ENCODE measurements at places on chromosomes 1 and 21.

- no peak for DNase-seq
Observed at GRCh38 chr1:227937838-227938145, 9.9 kb downstream of the WNT9A start.

DNA sequence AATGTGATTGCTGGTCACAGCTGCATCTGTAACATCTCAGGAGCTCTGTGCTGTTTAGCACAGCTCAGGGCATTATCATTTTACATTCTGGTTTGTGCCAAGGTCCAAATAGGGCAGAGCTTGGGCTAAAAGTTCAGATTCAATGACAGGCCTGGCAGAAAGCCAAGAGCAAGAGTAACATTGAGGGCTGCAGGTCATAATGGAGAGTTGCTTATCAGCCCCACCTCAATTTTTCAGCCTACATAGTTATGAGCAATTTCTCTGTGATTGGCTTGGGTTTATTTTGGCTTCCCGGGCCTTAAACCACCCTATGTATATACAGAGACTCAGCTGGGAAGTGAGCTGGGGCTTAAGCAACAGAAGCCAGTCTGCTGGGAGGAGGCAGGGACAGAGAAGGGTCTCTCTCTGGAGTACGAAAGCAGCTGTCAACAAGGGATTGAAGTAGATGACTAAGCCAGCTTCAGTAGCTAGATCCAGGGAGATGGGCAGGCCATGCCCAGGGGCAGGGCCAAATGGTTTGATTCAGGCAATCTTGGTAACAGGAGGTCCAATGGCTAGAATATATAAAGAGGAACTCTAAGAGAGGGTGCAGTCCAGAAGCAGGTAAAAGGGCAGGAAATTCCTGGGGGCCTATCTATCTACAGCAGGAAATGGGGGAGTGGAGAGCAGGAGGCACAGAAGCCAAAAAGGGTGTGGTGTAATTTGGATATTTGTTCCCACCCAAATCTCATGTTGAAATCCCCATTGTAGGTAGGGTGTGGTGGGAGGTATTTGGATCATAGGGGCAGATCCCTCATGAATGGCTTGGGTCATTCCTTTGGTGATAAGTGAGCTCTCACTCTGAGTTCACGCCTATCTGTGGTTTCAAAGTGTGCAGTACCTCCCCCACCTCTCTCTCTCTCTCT, 49.0 kb downstream of the BRINP2 start:
- no peak for DNase-seq

DNA sequence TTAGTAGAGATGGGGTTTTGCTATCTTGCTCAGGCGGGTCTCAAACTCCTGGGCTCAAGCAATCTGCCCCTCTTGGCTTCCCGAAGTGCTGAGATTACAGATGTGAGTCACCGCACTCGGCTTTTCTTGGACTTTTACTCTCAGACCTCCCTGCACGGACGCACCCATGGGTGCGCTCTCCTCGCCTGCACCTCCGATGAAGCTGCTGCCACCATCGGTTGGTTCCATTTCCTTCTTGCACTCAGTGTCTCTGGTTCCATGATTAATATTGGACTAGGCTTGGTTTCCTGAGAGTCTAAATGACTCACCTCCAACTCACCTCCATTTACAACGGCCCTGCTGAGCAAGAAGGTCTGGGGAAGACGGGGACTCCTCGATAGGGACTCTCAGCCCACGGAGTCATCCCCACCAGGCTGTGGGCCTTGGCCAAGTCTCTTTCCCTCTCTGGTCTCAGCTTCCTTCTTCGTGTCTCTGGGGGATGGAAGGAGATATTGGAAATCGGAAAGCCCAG, 6.7 kb upstream of the TNFRSF8 start:
- DNase-seq, result peak; percentile 58

- DNase-seq, result no peak
Observed at GRCh38 chr1:155703216-155703615, 14.3 kb downstream of the DAP3 start.

- peak; percentile 66 for DNase-seq
Observed at GRCh38 chr1:108719656-108720435, 7.1 kb downstream of the FNDC7 start.

GRCh38 chr1:53189061-53189460, 7.6 kb upstream of the CPT2 start:
- DNase-seq, result no peak

- no peak for DNase-seq
Observed at GRCh38 chr1:84488107-84488506, 9.0 kb downstream of the RPF1 start.

DNA sequence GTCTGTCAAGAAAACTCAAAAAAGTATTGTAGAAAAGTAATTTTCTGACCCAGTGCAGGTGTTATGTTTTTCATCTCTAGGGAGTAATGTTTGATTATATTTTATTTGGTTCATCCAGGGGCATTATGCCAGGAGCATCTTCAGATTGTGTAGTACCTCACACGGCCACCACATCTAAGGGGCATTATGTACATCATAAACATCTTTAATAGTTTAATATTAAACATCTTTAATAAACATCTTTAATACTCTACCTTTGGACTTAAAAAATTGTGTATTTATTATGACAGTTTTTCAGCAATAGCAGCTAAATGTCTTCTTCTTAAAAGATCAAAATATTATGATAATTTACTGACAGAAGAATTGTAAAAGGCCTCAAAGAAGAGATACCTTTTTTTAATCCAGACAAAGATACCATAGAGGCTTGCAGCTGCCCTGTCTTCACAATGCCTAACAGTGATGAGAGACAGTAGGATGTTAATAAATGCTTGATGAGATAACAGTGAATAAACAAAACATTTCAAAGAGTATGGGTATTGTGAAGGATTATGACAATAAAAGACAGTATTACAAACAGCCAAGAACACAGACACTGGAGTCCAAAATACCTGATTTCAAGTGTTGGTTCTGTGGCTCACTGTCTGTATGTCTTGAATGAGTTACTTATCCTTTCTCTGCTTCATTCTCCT, 240.9 kb upstream of the ADGRL2 start:
- DNase-seq, result no peak

GRCh38 chr1:115807723-115808122, 33.2 kb downstream of the NHLH2 start:
- DNase-seq, result peak; percentile 64

GRCh38 chr1:157978586-157979403, 14.7 kb upstream of the KIRREL1 start:
- no peak for DNase-seq

DNA sequence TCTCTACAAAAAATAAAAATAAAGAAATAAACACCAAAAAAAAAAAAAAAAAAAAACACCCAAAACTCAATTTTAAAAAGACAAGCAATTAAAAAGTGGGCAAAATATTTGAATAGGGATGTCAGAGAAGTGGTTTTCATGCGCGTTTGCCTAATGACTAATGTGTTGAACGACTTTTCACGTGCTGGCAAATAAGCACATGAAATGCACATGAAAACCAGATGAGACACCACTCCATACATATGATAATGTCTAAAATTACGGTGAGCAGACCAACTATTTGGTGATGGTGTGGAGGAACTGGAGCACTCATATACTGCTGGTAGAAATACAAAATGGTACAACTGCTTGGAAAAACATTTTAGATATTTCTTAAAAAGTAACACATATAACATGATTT, 39.4 kb upstream of the UHMK1 start:
- no peak for DNase-seq

DNA sequence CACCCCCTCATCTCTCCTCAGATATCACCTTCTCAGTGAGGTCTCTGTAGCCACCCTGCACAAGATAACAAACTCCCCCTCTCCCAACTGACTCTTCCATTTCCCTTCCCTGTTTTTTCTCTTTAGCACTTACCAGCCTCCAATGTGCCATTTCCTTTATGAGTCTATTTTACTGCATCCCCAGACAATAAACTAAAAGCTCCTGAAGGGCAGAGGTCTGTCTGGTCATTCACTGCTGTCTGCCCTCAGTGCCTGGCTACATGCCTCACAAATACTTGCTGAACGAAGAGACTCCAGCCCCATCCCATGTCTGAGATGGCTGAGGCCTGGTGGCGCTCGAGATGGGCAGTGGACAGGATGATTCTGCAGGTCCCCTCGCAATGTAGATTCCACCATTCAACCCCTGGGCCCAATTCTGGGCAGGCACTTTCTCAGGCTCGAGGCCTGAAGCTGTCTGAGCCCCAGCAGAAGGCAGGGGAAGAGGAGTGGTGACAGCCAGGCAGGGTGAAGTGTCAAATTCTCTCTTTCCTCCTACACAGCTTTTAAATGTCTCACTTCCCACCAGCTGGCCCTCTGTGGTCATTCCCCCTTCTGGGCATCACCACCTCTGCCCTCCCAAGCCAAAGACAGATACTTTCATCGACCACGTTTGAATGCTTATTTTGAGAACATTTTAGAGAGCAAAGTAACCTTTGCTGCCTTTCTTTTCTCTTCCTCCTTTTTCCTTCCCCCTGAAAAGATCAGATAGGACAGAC, 6.6 kb downstream of the LRRN2 start:
- DNase-seq, result no peak

- DNase-seq, result no peak
Observed at GRCh38 chr1:161198897-161199431, at the start of gene ADAMTS4. Gene ADAMTS4 (minus strand): TSS chr1:161199054. CDS start chr1:161198627, 427 bp downstream.

DNA sequence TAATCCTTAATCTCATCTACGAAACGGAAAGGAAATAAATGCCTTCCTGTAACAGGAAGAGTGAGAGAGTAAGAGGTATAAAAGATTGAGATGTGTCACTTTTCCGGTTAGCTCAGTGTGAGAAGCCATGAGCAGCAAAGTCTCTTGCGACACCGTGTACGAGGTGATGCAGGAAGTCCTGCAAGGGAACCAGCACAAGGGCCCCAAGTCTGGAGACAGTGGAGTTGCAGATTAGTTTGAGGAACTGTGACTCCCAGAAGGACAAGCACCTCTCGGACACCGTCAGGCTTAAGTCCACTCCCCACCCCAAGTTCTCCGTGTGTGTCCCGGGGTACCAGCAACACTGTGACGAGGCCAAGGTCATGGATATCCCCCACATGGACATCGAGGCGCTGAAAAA, 592.3 kb upstream of the ADGRL2 start:
- no peak for DNase-seq

DNA sequence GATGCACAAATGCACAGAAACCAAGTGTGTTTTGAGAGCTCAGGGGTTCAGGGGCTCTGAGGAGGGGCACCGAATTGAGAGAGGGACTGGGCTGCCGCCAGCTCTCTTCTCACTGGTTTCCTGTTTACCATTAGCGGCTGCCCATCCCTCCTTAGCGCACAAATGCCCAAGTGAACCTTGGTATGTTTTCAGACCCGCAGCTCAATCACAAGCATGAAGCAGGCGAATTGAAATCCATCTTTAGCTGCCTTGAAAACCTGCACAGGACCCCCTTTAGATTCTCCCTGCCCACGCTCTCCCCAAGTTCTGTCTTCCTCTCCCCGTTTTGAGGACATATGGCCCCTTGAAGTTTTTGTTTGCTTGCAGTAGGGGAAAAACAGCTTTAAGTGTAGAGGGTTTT, 61.1 kb upstream of the ACOT11 start:
- no peak for DNase-seq

GRCh38 chr1:5637171-5637570, 355.1 kb downstream of the NPHP4 start:
- no peak for DNase-seq

DNA sequence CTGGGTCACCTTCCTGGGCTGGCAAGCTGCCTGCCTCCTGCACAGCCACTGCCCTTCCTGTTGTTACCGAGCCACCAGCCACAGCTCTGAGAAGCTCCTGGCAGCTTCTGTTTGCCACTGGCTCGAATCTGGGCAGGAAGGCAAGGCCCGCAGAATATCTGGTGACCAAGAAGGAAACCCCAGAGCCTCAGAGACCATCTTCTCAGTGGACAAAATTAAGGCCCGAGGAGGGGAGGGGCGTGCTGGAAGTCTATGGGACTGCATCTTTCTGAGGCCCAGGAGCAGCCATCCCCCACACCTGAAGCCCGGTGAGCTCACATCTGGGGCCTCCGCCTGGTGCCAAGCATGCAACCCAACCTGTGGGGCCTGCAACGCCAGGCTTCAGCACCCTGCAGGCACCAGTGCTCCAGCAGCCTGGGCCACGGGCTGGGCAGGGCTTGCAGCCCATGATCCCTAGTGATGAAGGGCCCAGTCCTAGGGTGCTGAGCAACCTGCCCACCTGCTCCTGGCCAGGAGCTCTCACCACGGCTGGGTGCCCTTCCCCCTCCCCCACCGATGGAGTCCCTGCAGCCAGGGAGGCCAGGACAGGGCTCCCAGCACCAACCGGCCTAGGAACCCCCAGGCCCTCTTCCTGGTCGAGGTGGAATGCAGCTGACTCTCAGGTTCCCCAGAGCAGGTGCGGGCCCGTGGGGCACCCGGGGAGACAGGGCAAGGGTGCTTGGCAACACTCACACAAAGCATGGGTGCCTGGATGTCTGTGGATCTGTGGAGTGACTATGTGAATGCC, 879 bp downstream of the CPTP start:
- DNase-seq, result no peak

DNA sequence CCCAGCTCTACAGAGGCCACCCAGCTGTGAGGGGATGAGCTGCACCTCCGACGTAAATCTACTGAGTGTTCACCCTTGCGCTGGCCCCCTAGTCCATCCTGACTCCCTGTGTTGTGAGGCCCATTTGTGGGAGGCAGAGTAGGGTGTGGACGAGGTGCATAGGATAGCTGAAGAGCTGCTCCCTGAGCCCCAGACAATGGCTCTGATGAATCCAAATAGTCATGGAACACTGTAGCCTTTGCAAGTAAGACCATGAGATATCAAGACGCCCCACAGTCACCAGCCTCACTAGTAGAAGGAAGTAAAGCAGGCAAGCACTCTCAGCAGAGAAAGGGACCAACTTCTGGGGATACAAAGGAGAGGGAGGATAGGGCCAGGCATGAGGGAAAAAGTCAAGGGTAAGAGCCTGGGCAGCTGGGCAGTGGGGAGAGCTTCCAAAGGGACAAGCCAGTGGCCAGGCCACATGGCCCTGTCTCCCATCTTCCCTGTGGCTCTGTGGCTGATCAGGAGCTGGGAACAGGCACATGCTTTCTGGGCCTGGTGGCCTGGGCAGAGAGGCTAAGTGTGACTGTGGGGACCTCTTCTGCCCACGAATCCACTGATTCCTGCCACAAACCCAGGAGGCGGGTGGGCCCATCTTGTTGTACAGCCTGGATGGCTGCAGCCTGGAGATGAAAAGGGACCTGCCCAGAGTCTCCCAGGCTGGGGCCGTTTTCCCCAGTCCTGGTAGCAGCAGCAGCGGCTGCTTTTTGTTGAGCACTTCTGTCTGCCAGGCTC, 55.5 kb upstream of the EPS8L3 start:
- no peak for DNase-seq

- DNase-seq, result no peak
Observed at GRCh38 chr21:35753308-35753707, 307.0 kb downstream of the SETD4 start.

DNA sequence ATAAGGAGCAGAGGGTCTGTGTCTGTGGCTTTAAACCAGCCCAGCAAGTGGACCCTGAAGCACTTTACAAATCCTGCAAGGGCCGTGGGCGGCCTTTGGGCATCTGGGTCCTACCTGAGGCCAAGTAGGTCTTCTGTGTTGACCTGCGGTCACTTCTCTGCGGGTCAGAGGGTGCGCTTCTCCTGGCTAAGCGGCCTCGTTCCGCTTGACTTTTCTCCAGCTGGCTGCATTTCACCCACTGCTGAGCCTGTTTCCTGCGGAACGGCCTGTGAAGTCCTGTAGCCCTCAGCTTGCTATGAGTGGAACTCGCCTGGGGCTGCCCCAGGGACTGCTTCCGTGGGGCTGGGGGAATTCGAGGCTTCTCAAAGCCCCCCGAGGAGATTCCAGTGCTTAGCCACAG, 43.3 kb downstream of the SLC37A1 start:
- no peak for DNase-seq

- no peak for DNase-seq
Observed at GRCh38 chr1:54615531-54616279, 7.6 kb downstream of the FAM151A start.

Data from RCC 7860 (cell line).